ENCODE measurements at places on chromosomes 11 and 22.

GRCh38 chr22:17949642-17950473 is 74.5 kb downstream of the MICAL3 start:
- no peak for DNase-seq

DNA sequence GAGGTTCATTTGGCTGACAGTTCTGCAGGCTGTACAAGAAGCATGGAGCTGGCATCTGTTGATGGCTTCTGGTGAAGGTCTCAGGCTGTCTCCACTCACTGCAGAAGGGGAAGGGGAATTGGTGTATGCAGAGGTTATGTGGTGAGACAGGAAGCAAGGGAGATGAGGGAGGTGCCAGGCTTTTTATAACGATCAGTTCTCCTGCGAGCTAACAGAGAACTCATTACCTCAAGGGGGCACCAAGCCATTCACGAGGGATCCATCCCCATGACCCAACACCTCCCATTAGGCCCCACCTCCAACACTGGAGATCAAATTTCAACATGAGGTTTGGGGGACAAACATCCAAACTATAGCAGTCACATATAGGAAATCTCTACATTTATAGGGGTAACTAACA is 38.7 kb upstream of the E2F8 start:
- no peak for DNase-seq

- no peak for DNase-seq
Observed at GRCh38 chr11:135046986-135047385, 634.9 kb upstream of the B3GAT1 start.

GRCh38 chr11:112361396-112361795 is 100.7 kb upstream of the PLET1 start:
- DNase-seq = no peak

- no peak for DNase-seq
Observed at GRCh38 chr11:8261291-8261690, 2.4 kb downstream of the LMO1 start.

DNA sequence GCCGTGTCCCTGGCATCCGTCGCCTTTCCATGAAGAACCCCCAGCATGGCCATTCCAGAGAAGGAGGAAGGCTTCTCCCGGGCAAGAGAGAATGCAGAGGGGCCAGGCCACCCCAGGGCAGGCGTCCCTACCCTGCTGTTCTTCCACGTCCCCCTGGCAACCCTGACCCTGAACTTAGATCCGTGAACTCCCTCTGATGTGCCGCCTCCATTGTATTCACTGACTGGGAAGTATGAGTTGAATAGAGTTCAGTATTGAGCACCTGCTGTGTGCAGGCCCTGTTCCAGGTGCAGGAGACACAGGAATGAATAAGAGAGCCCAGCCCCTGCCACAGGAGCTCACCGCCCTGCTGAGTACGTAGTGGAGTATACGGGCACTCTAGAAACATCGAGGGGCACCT is 29.1 kb upstream of the RELT start:
- DNase-seq = no peak

DNA sequence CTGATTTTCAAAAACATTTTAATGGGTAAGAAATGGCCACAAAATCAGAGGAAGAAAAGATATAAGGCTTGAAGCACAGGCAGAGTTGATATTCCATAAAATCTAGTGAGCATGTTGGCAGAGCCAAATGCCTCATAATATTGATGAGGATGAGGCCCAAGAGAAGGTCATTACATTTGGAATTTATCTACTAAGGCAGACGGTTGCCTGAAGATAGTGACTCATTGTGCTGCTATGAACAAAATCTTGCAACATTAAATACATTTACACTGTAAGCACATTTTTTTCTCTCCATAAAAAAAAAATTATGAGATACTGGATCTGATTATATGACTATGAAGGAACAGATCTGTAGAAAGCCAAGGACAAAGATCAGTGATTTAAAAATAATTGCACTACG is 881.4 kb upstream of the CHORDC1 start:
- no peak for DNase-seq

- no peak for DNase-seq
Observed at GRCh38 chr11:30314625-30315024, 8.3 kb upstream of the ARL14EP start.

GRCh38 chr11:13939961-13940906 is 22.3 kb upstream of the SPON1 start:
- no peak for DNase-seq

DNA sequence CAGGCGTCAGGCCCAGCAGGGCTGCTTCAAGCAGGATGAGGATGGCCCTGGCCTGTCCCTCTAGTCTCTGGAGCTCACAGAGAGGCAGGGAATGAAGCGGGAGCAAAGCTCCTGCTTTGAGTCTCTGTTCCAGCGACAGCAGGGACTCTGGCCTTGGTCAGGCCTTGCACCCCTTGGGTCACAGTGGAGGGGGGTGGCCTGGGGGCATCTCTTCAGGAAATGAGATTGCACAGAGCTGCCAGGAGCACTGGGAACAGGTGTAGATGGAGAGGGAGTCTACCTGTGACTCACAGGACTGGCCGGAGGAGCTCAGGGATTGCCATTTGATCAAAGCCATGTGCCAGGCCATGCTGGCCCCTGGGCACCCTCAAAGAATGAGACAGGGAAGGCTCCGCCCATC is 1.6 kb downstream of the ANO1 start:
- DNase-seq = no peak

DNA sequence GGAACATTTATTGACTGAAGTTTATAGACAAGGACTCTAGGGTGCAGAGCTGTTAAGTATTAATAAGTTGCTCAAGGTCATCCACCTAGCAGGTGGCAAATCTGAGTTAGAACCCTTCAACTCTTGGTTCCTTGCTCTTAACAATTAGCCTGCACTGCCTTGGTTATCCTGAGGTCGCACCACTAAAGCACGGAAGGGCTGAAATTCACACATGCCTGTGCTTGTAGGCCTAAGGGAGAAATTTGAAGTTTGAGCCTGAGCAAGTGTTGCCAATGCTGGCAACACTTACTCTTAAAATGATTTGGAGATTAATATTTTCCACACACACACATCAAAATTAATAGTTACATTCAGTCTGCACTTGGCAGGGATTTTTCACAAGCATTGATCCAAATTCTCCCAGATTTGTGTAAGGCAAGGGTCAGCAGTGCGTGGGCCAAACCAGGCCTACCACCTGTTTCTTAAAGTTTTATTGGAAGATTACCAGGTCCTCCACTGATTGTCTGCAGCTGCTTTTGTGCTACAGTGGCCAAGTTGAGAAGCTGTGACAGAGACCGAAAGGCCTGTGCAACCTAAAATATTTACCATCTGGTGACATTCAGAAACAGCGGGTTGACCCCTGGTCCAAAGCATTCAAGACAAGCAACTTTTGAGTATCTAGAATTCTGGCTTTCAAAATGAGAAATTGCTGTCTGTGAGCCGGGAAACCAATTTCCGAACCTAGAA is 16.3 kb downstream of the APOL5 start:
- no peak for DNase-seq

DNA sequence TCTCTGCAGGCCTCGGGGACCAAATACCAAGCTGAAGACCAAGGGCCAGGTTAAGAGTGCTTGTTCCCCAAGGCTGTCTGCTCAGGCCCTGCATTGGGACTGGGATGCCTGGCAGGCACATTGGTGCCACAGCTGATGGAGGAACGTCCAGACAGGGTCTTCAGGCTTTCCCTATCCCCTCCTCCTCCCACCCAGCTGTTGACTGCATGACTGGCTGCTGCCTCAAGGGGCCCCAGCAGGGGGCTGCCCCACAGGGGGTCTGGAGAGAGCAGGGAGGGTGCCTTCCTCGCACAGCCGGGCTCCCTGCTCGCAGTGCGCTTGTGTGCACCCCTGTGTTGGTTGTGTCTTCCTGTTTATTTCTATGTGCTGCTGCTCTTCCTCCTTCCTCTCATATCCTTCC is 9.9 kb downstream of the RCOR2 start:
- no peak for DNase-seq

GRCh38 chr11:82718307-82718706 is 15.4 kb downstream of the FAM181B start:
- DNase-seq = no peak

GRCh38 chr11:134538742-134539141 is 126.7 kb upstream of the B3GAT1 start:
- no peak for DNase-seq

GRCh38 chr22:47836957-47837356 is 1074.5 kb downstream of the TBC1D22A start:
- no peak for DNase-seq

DNA sequence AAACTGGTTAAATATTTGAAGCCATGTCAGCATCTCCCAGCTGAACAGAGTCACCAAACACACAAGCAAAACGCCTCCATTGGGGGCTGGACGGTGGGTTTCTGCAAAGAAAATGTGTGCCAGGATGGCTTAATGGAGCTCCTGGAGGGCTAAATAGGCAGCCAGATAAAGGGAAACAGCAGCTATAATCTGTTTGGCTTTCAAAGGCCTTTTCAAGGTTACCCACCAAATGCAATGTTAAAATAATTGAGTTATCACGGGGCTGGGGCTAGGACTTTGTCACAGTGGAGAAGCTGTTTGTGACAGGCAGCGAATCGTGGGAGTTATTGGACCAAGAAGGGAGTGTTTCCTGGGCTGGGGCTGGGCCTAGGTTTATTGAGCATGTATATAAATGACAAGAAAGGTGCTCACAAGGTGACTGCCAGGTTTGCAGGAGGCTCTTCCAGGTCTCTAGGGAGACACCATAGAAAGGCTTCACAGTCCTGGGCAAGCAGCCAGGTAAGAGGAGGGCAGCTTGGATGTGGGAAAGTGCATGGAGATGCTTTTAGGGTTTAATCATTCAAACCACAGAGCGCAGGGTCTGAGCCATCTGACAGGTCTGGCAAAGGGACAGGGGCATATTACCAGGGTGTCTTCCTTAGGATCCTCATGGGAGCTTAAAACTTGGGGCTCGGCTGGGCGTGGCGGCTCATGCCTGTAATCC is 28.3 kb downstream of the GRIK4 start:
- no peak for DNase-seq

- no peak for DNase-seq
Observed at GRCh38 chr11:35711173-35711910, 48.8 kb downstream of the TRIM44 start.

DNA sequence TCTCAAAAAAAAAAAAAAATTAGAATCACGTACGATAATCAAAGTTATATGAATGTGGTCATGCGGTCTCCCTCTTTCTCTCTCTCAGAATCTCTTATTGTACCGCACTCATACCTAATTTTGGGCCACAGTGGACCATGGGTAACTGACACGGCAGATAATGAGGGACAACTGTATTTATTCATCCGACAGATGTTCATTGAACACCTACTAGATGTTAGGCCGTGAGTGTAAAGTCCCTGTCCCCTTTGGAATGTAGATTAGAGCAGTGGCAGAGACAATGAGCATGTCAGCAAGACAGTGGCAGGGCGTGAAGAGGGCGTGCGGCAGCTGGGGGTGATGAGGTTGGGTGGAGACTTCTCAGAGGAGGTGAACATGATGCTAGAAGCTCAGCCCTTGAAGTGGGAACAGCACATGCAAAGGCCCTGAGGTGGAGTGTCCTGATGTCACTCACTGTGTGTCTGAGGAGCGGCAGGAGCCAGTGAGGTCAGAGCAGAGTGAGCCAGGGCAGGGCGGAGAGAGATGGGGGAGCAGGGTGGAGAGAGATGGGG is 25.1 kb downstream of the CACNA1I start:
- DNase-seq = no peak

DNA sequence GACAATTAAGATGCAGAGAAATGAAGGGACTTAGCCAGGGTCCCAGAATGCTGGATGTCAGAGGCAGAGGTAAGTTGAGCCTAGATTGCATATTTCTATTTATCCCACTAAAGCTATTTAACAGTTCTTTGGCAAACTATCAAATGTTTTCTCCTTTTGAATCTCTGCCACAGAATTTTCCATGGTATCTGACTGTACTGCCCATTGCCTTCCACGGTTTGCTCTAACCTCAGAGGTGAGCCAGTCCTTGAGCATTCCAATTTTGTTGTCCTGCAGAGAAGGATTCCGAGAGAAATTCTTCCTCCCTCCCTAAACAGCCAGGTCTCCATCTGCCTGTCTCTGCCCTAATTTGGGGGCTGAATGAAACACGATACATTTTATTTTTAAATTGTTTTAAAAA is 368.3 kb upstream of the SYN3 start:
- no peak for DNase-seq

GRCh38 chr22:49817359-49817758 is 10.3 kb downstream of the BRD1 start:
- DNase-seq = no peak

GRCh38 chr11:65927904-65928397 is 8.7 kb downstream of the DRAP1 start:
- DNase-seq = peak; percentile 57

- peak; percentile 39 for DNase-seq
Observed at GRCh38 chr22:38504731-38505540, 1.2 kb downstream of the DDX17 start.

DNA sequence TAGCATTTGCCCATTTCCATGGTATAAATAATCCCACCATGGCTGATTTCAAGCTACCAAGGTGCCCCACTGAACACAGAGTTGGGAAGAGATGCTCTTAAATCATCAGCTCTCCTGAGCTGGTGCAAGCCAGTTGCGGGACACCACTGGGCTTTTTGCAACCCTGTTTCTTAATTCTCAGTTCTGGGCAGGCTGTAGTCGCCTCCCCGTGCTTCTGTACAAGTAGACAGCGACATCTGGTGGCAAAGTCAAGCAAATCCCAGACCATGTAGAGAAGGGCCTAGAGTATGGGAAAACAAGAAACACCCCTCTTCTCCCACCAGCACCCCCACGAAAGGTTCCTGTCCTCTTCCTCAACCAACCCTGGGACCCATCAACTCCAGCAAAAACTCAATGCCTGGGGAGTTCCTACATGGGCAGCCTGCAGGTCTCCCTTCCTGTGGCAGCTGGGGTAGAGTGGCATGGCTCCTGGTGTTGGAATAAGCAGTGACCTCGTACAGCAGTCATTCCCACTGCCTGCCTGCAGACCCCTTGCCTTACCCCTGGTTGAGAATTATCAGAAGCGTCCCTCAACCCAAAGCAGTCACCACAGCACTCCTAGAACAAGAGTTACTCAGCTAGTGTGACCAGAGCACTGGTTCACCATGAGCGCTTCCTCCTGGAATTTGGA is 68.4 kb downstream of the IGLL5 start:
- peak; percentile 28 for DNase-seq
